ENCODE measurements at places on chromosomes 7 and 10. TPM values are rescaled to one million over a fixed set of nuclear protein-coding genes. Genes with fewer than 3 reads are reported as not detected.

Gene CFTR
- total RNA-seq = 2.4 TPM

Gene HMX2
- total RNA-seq = not detected

Gene FGFBP3
- not detected for total RNA-seq

Gene SMO
- 8.0 TPM for total RNA-seq

Gene C10orf88
- total RNA-seq = 8.0 TPM

Gene SCIN
- 5.3 TPM for total RNA-seq

Gene IL6
- total RNA-seq = 23.1 TPM

Gene GJD4
- not detected for total RNA-seq

Gene CRYGN
- total RNA-seq = not detected

Gene HMX3
- not detected for total RNA-seq

Gene CCDC172
- not detected for total RNA-seq
